Suppressor macrophage treated with lipopolysaccharide for 1 hour (primary cell): ENCODE measurements at places on chromosomes 3 and 15.

DNA sequence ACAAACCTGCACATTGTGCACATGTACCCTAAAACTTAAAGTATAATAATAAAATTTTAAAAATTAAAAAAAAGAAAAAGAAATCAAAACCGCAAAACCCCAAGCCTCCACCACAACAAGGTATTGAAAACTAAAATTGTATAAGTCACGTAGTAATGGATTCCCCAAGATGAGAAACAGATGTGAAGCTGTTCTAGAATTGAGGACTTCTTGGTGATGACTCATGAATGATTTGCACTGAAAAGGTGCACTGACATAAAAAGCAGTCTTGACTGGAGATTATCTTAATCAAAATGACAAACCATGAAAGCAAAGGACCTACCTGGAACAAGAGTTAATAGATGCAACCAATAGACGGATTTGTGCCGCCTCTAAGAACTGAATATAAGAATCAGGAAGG lies 225.8 kb downstream of the MYRIP start:
- no peak for DNase-seq

DNA sequence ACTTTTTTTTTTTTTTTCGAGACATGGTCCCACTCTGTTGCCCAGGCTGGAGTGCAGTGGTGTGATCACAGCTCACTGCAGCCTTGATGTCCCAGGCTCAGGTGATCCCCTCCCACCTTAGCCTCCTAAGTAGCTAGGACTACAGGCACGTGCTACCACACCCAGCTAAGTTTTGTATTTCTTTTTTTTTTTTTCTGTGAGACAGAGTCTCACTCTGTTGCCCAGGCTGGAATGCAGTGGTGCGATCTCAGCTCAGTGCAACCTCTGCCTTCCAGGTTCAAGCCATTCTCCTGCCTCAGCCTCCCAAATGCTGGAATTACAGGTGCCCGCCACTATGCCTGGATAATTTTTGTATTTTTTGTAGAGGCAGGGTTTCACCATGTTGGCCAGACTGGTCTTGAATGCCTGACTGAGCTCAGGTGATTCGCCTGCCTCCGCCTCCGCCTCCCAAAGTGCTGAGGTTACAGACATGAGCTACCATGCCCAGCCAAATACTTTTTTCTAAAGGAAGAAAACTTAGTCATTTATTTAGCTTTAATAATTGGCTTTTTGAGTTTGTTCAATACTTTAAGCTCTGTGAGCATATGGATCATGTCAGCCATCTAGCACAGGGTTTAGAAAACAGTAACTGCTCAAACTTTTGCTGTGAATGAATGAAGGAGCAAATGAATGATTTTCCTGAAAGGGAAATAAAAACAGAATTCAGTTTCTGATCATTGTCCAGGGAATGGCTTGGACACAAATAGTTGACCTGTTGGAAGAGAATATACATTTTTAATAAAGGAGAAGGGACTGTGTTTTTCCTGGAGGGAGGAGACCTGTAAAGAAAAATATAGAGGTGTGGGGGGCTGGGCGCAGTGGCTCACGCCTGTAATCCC lies 26.0 kb downstream of the UBE2E1 start:
- DNase-seq = no peak

DNA sequence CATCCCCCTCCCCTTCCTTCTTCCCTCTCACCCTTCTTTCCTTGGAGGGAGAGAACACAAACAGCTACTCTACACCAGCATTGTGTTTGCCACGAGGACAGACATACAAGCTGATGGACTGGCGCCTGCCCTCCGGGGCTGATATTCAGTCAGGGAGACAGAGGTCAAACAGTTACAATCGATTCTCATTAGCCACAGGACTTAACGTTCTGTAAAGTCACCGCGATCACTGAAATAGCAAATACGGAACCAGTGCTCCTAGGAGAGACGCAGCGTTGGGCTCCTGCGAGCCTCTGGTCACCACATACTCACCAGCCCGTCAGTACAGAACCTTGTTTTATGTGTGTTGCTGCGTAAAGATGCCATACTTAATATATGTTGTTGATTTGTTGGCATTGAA lies 108.8 kb downstream of the LRRK1 start:
- no peak for DNase-seq

DNA sequence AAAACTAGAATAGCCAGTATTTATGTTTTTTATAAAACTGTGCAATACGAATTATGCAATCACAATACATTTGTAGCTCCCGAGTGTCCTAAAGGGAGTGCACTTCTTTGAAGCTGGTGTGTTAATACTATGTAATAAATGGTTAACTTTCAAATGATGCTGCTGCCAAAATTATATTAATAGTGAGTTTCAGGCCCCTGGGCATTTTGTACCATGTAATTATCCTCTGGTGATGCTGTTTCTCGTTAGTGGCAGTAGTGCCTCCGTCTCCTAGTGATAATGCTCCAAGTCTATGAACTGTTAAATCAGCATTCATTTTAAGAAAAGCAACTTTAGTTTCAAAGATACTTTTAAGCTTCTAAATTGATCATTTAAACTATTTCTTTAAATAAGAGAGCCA lies 132.7 kb upstream of the BHLHE40 start:
- no peak for DNase-seq

GRCh38 chr3:120764206-120764605 lies 21.7 kb downstream of the GTF2E1 start:
- DNase-seq = no peak

GRCh38 chr3:28033059-28033784 lies 208.2 kb upstream of the CMC1 start:
- no peak for DNase-seq

DNA sequence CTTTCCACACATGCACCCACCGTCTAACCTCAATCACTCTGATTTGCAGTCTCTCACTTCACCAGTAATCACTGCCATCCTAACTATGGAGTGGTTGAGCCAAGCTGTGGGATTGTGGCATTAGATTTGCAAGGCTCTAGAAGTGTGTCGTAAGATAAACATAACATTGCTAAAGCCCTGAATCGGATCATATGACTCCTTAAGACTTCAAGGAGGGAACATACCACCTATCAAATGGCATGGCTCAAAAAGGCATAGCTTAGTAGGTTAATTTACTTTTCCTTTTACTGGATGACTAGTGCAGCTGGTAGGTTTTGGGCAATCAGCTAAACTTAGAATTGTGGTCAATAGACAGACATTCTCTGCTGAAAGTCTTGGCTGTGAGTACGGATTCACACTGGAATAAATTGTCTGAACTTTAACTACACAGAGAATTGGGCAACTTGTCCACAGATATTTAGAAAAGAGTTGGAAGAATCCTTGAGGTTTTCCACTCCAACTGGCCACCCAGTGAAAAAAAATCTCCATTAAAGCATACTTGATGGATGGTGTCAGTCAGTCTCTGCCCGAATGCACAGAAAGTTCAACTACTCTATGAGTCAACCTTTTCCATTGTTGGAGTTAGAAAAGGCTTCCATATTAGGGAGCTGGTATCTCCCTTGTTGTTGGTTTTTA lies 476.7 kb upstream of the CBLB start:
- no peak for DNase-seq

DNA sequence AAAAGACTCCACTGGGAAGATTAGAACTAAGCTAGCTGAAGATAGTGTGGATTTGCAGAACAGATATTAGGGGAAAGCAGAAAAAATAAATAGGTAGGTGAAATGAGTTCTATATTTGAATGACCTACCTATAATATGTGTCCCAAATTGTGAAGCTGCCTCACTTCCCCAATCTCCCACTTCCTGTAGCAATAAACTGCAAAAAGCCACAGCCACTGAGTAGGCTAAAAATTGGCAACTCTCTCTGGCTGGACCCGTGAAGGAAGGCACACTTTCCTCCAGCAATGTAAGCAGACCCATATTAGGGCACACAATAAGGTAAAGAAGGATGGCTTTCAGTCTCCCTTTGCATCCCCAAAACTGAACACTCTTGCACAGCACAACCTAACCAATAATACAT lies 43.7 kb upstream of the NECTIN3 start:
- no peak for DNase-seq

DNA sequence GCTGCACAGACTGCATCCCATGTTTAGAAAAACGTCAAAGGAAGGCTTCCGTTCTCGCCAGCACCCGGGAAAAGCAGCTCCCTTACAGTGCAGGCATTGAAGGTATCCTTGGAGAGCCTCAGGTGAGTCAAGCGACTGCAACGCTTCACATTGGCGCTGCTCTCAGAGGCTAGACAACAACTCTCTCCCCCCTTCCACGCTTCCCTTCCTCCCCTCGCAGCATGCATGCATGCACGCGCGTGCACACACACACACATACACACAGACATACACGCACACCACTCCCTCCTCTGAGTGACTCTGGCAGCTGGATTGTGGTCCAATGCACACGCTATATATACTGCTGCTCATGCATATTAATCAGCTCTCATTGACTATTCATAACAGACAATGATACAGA lies 191.1 kb downstream of the PDZRN3 start:
- no peak for DNase-seq

DNA sequence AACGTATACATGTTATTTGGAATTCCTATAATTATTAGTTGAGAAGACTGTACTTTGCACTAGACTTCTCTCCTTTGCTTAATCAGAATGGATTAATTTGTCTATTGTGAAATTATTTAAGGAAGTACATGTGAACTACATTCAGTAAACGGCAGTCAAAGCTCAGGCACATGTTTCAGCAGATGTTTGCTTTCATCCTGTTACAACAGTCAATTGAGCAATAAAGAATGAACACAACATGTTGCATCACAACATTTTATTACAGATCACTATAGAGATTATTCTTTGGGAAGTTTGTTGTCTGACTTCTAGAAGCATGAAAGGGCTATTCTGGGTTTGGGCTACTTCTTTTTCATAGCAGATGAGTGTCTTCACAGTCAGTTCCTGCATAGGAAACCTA lies 39.2 kb downstream of the RAB27A start:
- peak; percentile 72 for DNase-seq

- DNase-seq = peak; percentile 81
These were observed 1.1 kb upstream of the PARP15 start for GRCh38 chr3:122576174-122576940.

DNA sequence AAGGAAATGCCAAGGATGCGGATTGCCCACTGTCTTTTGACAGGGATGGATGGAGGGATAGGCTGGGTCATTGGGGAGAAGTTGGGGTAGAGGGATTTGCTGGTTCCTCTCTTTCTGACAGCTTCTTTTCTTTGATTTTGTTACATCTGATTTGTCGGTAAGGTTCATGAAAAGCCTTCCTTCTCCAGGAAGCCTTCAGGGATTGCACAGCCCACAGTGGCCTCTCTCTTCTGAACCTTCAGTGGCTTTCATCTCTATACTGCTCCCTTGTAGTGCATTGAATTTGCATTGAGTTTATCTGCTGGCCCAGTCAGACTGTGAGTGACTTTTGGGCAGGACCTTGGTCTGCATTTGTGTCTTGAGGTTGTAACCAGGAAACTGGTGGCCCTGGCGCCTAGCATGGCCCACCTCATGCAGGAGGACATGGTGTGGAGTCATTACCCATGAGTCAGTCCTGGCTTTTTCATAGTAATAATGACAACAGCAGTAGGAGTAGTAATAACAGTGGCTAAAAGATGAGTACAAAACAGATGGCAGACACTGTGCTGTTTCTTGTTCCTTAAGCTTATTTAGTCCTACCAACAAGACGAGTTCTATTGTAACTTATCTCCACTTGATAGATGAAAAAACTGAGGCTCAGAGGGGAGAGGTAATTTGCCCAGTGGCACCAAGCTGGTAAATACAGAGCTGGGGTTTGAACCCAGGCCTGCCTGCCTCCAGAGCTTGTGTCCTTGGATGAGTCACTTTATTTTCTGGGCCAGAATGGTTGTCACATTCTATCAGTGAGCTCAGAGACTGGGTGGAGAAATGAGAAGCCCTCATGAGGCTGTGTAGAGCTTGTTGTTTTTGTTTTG lies 28.4 kb downstream of the SMAD6 start:
- DNase-seq = peak; percentile 46

DNA sequence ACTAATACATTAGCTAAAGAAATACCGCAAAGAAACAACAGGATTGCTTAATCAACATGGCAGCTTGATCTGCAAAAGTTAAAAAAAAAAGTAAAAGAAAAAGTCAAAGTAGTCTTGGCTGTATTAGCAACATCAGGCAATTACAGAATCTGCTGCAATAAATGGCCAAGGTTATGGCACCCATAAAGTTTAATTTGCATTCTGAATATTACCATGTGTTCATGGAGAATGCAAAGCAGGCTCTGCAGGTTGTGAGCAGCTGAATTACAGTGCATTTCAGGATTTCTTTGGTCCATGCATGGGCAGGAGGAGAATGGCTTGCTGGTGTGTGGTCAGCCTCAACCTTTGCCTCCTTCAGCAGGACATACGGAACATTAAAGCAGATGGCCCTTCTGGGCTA lies 199.1 kb upstream of the AZI2 start:
- no peak for DNase-seq

DNA sequence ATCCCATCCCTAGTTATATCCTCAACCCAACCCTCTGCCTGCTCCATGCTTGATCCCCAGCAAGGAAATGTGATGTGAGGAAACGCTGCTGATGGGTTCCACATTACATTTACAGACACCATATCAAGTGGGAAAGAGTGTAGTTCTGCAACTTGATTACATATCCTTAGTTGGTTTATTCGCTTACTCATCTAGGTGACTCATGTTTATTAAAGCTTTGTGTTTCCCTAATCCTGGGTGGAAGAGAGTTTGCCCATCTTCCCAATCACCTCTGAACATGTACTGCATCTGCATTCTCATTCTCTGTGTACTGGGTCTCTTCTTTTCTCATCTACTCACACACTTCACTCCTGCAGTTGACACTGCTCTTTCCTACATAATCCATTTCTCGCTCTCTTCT lies 91.7 kb upstream of the PDZRN3 start:
- DNase-seq = no peak

DNA sequence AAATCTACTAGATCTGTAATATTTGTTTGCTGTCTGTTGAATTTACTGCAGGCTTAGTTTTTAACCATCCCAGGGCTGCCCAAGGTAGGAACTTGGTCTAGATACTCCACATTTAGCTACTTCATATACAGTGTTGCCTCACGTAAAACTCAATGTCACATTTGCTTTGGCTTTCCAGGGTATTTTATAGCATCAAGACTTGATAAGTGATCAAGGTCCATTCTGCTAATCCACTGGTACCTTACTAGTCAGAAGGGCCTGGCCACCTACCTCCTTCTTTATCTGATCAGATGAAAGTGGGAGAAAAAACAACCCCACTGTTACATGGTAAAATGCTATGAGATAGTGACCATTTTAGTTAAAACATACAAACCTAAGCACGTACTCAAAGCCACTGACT lies 25.5 kb upstream of the GREM1 start:
- no peak for DNase-seq

DNA sequence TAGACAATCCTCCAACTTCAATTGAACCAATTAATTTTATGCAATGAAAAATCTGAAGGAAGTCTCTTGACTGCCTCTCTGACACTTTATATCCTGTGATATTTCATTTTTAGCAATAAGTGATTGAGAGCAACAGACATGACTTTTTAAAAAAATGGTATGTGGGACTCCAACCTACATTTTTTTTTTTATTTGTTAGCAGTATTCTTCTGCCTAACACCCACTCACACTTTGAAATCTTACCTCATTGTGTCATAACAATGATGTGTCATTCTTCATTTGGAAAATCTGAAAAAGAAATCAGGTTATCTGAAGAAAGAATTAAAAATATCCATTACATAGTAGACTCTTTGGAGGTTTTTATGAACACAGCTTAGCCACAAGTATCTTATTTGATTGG lies 541.3 kb upstream of the KCNMB2 start:
- peak; percentile 73 for DNase-seq
